ENCODE measurements at places on chromosomes 4 and X. TPM values are rescaled to one million over a fixed set of nuclear protein-coding genes. Genes with fewer than 3 reads are reported as not detected.

DNA sequence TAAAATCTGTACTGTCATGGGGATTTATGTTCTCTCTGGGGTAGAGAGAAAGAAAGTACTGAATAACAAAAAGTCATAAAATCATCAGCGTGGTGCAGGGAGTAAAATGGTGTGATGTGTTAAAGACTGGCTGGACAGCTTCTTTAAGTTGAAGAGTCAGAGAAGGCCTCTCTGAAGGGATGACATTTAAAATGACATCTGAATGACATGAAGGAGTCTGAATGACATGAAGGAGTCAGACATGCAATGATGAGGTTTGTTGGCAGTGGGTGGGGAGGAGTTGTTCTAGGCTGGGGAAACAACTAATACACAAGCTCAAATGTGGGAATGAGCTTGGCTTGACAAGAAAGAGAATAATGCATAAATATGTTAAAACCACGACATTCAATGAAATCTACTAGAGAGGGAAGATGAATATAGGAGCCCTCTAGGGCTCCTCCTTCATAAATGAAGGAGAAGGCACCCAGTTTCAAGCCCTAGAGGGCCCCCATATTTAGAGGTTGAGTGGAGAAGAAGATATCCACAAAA lies 63.9 kb upstream of the KIT start:
- no peak for DNase-seq

GRCh38 chr4:115851918-115852766 lies 738.7 kb upstream of the NDST4 start:
- DNase-seq, result peak; percentile 88

- DNase-seq, result no peak
Observed at GRCh38 chr4:67134616-67135015, 410.7 kb downstream of the CENPC start.

GRCh38 chr4:55553441-55554201 lies 6.9 kb upstream of the CLOCK start:
- peak; percentile 63 for DNase-seq

DNA sequence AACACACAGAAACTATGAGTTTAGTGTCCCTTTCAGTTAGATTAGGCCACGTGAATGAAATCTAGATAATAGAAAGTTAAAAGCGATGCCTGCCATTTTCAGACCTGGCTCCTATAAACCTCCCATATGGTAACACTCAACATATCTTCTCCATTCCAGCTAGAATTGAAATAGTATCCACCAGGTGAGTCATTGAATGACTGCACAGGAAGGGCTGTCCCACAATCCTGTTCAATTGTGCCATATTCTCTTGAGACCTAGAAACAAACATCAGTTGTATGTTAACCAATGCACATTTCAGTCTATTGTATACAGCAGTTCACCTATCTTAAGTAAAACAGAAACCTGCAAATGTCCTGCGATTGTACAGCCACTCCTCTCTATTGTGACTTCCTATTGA lies 659.3 kb upstream of the SLIT2 start:
- DNase-seq, result no peak

The UNC5C gene
- total RNA-seq, result 7.2 TPM

The COL4A5 gene
- 212 TPM for total RNA-seq

The MAGEA6 gene
- not detected for total RNA-seq

The CLDN34 gene
- total RNA-seq, result 0.49 TPM

The RPA4 gene
- total RNA-seq, result 0.22 TPM

The BTC gene
- total RNA-seq, result 0.24 TPM

All from endodermal cell (in vitro differentiated cells).